ENCODE measurements at places on chromosomes 16 and 17. TPM values are rescaled to one million over a fixed set of nuclear protein-coding genes. Genes with fewer than 3 reads are reported as not detected.

The MT1G gene
- total RNA-seq: 14.8 TPM

The CCDC40 gene
- 4.8 TPM for total RNA-seq

The TP53TG3D gene
- total RNA-seq: not detected

The USP43 gene
- total RNA-seq: 12.0 TPM

The STX1B gene
- total RNA-seq: 0.29 TPM
